ENCODE measurements at places on chromosomes 13 and 19.

DNA sequence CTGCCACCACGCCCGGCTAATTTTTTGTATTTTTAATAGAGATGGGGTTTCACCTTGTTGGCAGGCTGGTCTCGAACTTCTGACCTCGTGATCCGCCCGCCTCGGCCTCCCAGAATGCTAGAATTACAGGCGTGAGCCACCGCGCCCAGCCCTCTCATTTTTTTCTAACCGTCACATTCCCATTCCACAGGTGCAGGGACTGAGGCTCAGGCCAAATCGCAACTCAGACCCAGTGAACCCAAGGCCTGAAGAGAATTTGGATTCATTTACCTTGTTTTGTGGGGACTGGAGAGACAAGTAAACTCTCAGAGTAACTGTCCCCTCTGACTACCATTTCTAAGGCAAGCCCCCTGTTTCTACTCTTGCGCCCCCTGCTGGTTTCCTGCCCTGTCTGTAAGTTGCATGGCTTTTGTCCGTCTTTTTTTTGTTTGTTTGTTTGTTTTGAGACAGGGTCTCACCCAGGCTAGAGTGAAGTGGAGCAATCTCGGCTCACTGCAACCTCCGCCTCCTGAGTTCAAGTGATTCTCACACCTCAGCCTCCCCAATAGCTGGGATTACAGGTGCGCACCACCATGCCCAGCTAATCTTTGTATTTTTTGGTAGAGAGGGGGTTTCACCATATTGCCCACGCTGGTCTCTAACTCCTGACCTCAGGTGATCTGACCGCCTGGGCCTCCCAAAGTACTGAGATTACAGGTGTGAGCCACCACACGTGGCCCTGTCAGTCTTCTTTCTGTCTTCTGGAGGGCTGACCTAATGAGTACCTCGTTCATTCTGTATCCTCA is 2.3 kb upstream of the STRN4 start:
- peak; percentile 84 for DNase-seq

DNA sequence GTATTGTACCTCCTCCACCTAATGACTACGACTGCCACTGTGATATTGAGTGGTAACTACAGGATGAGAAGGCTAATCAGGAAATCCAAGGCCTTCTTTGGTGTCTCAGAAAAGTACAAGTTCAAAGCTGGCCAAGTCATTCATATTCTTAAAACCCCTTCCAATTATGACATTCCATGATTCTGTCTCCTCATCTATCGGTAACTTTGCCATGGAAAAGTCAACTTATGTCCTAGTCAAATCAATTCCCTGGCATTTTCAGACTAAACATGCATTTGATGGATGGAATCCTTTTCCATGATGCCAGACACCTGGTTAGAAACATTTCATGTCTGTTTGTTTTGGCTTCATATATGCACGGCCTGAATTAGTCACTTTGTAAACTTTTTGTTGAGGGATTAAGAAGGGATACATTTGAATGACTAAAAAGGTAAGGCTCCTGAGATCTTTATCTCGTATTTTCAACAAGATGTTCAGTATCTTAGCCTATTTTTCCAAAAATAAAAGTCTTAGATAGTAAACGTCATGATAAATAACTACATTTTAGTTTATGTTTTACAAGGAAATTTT is 186.5 kb downstream of the NHLRC3 start:
- no peak for DNase-seq

DNA sequence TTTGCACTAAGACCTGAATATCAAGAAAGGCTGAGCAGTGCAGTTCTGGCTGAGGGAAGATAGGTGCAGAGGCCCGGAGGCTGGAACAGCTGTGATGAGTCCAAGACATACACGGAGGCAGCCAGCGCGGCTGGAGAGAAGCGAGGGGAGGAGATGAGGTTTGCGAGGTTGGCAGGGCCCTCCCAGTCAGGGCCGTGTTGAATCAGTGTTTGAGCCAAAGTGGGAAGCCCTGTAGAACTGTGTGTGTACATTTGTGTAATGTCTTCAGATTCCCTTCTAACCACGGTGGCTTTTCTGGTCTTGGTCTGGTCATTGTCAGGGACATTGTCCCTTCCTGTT is 34.9 kb downstream of the PAK4 start:
- no peak for DNase-seq

DNA sequence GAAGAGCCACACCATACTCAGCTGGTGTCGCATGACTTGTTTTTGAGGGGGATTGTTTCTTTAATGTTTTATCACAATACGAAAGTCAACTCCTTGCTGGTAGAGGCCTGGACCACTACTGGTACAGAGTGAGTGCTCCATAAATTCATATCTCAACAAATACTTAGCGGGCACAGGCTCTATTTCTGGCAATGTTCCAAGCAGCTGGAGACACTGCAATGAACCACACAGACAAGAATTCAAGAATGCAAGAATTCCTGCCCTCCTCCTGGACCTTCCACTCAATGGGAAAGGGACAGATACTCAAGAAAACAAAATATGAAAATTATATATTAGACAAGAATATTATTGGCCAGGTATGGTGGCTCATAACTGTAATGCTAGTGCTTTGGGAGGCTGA is 5.1 kb upstream of the FXYD5 start:
- DNase-seq, result no peak

DNA sequence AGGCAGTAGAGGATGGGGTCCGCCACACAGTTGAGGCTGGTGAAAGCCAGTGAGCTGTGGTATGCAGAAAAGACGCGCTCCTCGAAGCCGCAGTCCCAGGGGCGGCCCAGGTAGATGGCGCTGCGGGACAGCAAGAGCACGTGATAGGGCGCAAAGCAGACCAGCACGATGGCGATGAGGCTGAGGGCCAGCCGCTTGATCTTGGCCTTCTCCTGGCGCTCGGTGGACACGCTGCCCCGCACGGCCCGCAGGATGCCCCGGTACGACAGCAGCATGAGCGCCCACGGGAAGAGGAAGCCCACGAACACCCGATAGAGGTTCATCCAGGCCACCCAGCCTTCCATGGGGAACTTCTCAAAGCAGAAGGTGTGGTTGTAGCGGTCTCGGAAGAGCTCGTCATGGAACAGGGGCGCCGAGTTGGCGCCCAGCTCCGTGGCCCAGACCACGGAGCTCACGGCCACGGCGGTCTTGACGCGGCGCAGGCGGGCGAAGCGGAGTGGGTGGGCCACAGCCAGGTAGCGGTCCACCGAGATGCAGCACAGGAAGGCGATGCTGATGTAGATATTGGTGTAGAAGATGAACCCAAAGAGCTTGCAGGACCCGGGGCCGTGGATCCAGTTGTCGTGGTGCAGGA is 6.5 kb upstream of the OPA3 start:
- DNase-seq, result peak; percentile 89

GRCh38 chr19:45901912-45902650 is at the start of gene MYPOP:
Gene MYPOP, minus strand, starts transcription at chr19:45902613. Its CDS starts 840 bp downstream, at chr19:45901773.
- DNase-seq, result peak; percentile 33

- DNase-seq, result no peak
Observed at GRCh38 chr13:23966691-23967615, 69.7 kb upstream of the C1QTNF9B start.

DNA sequence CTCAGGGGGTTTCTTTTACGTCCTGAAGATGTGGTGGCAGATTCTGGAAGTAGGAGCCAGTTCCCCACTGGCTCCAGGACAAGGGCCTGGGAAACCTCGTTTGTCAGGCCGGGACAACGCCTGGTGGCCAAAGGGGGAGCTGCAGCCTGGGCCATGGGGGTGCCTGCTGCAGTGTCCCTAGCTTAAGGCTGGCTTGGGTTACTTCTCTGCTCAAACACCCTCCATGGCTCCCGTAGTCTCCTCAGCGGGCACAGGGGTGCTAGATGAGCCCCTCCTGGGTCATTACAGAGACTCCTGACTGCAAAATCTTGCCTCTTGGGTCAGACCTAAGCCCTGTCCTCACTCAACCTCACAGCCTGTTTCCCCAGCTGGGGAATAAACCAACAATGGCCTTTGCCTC is 14.7 kb downstream of the CILP2 start:
- DNase-seq, result peak; percentile 84

GRCh38 chr13:23793711-23794110 is 95.5 kb downstream of the MIPEP start:
- no peak for DNase-seq

GRCh38 chr19:2288818-2289713 is 7.1 kb upstream of the PEAK3 start:
- DNase-seq, result no peak

- no peak for DNase-seq
Observed at GRCh38 chr13:107057028-107057631, 489.2 kb upstream of the ARGLU1 start.

DNA sequence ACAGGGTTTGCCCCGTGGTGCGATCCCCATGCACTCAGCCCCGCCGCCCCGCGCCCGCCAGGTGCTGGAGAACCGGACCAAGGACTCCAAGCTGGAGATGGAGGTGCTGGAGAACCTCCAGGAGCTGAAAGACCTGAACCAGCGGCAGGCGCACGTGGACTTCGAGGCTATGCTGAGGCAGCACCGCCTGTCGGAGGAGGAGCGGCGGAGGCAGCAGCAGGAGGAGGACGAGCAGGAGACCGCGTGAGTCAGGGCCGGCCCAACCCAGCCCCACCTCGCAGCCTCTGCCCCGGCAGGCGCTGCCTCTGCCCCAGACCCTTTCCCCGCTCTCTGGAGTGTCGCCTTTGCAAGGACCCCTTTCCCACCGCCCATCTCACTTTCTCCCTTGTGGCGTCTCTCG is 11.3 kb downstream of the YJU2 start:
- DNase-seq, result no peak

- peak; percentile 43 for DNase-seq
Observed at GRCh38 chr13:38045278-38046048, 175.9 kb upstream of the TRPC4 start.

- peak; percentile 36 for DNase-seq
Observed at GRCh38 chr19:56351208-56351607, 36.6 kb upstream of the ZSCAN5A start.

DNA sequence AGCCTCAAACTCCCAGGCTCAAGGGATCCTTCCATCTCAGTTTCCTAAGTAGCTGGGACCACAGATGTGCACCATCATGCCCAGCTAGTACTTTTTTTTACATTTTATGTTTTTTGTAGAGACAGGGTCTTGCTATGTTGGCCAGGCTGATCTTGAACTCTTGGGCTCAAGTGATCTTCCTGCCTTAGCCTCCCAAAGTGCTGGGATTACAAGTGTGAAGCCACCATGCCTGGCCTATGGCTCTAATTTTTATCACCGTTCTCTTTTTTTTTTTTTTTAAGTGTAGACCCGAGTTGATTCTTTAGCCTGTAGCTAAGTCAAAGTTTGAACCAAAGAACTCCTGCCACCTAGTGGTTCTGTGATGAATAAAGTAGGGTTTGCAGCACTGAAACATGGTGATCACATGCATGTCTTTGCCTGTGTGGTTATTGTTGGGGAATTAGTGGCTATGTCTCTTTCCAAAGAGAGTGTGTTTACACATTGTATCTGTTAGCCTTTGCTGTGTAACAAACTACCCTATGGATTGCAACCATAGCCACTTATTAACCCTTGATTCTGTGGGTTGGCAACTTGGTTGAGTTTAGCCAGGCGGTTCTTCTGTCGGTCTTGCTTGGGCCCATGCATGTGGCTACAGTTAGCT is 11.6 kb downstream of the NFILZ start:
- DNase-seq, result no peak

DNA sequence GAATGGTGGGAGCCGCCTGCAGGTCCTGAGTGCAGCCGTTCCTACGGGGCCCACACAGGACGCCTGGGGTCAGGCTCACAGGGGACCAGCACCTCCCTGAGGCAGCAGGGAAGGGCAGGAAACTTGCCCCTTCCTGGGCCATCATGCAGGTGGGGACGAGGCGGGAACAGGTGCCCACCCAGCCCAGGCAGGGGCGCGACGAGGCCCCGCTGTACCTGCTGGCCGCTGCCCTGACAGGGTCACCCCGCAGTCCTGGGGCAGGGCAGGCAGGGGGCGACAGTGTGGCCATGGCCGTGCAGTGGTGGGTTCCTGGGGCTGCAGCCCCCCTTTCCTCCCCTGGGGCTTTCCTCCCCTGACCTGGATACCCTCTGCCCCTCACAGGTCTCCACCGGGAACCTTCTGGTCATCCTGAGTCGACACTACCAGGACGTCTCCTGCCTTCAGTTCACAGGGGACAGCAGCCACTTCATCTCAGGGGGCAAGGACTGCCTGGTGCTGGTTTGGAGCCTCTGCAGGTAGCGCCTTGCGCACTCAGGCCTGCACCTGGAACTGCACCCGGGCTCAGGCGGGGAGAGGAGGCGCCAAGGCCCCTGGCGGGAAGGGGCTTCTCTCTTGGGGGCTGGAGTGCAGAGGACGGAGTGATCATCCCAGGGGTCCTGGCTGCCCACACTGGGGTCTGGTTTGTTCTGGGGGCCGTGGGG is 5.4 kb downstream of the WDR18 start:
- DNase-seq, result no peak

DNA sequence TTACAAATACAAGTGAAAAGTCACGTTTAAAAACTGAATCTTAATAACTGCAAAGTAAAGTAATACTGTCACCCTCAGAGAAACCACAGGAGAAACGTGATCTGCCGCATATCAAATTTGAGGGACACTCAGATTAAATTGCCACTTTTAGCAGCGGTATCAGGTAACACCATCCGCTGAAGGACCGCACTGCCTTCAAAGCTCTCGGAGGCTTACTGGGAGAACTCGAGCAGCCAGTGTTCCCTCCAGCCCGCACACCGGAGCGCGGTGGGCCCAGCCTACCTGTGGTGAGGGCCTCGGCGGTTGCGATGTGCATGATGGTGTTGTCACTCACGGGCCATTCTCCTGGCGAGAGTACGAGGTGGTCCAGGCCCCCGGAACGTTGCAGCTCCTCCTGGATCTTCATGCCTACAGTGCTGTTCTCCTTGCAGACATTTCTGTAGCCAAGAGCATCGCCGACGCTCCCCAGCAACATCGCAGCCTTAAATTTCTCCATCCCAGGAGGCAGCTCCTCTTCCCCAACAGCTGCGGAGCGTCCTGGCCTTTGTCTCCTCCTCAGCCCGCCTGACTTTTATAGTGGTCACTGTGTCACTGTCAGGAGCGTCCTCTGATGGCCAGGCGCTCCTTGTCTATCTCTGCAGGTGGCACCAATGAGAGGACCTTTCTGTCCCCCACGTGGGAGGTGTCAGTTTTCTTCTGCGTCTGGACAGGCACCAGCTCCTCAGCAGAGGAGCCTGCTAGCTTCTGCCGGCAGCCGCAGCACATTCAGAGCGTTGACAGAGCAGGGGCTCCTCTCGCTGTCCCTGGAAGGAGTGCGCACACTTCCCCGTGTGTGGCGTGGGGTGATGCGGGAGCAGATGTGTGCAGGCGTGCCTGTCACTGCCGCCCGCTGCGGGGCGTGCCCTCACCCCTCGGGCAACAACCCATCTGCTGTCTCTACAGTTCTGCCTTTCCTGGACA is at the start of gene ADPRHL1:
ADPRHL1 (minus strand) TSS at position 547 of the 960 bp plus-strand sequence; CDS start at position 496, 51 bp downstream.
- no peak for DNase-seq

GRCh38 chr13:97114651-97115050 is 107.5 kb upstream of the MBNL2 start:
- DNase-seq, result no peak

Measured in H9 (cell line).